ENCODE measurements at places on chromosomes 3 and 15.

- DNase-seq: no peak
These were observed 84.3 kb downstream of the IQSEC1 start for GRCh38 chr3:12988728-12989454.

DNA sequence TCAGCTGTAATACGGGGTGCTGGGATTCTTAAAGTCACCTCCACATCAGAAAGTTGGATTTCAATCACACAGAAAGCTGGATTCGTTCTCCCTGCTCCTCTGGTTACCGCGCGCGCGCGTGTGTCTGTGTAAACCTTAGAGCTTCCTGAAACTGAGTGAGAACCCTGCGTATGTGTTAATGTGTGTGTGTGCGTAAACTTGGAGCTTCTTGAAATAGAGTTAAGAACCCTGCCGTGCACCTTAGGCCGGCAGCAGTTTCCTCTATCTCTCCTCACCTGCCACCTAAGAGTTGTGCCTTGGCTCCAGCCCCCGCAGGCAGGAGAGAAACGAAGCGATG lies 531 bp downstream of the LZTFL1 start:
- DNase-seq: peak; percentile 10

DNA sequence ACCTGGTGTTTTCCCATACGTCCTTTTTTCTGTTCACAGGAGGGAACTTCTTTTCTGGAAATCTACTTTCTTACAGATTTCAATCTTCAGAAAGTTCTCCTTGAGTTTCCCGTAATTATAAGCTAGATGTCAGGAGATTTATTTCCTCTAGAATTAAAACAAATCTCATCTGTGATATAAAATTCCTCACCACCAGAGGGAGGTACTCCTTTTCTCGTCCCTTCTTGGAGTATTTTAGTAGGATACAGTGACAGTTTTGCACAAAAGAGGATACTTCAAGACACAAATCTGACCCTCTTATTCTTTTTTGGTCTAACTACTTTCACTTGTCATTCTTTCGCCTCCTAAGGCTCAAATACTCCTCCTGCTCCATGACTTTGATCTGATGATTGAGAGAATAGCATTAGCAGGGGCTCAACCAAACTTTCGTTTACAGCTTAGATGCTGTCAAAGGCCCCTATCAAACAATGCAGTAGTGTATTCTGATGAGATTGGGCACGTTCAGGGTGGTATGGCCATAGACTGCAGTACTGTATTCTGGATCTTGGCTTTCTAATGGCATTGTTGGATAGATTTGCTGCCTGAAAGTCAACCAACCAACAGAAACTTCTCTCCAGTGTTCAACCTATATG lies 38.0 kb downstream of the TMEM41A start:
- DNase-seq: no peak

GRCh38 chr3:178950676-178951075 lies 120.9 kb downstream of the ZMAT3 start:
- DNase-seq: no peak

DNA sequence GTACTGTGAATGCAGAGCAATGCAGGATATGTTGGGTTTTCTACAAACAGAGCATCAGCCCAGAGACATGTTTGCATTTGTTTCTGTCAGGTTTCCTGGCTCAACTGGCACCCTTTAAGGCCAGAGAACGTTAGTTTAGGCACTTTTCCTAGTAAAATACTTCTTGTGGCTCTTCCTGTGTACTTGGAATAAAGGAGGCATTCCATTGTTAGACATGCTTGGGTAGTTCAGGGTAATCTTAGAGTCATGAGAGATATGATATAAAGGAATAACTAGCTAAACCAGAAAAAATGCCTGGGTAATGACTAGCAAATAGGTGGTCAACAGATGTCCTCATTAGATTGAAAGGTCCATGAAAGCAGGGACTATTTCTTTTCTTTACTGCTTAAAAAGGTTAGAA lies 60.4 kb upstream of the RBM5 start:
- no peak for DNase-seq
